Aortic smooth muscle cell (primary cell): ENCODE measurements at places on chromosomes 11 and 22. TPM values are rescaled to one million over a fixed set of nuclear protein-coding genes. Genes with fewer than 3 reads are reported as not detected.

The DAGLA gene
- 2.2 and 3.8 TPM in 2 replicates for total RNA-seq

The H19 gene
- 0.37 TPM in 1 of 2 replicates, not detected in the other for total RNA-seq

The FADS3 gene
- total RNA-seq = 93.7 and 131 TPM in 2 replicates

The BAIAP2L2 gene
- 2.0 and 2.2 TPM in 2 replicates for total RNA-seq

The APOBEC3F gene
- 8.6 and 8.7 TPM in 2 replicates for total RNA-seq
